AG09319 (cell line): ENCODE measurements at places on chromosomes 3 and 15.

- DNase-seq = no peak
Measured at GRCh38 chr3:27985369-27986035, 255.9 kb upstream of the CMC1 start.

GRCh38 chr15:62439543-62440016 is 274.5 kb upstream of the C2CD4B start:
- DNase-seq = peak; percentile 31

- no peak for DNase-seq
Measured at GRCh38 chr3:29026286-29026685, 254.6 kb upstream of the RBMS3 start.

- no peak for DNase-seq
Measured at GRCh38 chr15:79184465-79184892, 93.9 kb upstream of the RASGRF1 start.

DNA sequence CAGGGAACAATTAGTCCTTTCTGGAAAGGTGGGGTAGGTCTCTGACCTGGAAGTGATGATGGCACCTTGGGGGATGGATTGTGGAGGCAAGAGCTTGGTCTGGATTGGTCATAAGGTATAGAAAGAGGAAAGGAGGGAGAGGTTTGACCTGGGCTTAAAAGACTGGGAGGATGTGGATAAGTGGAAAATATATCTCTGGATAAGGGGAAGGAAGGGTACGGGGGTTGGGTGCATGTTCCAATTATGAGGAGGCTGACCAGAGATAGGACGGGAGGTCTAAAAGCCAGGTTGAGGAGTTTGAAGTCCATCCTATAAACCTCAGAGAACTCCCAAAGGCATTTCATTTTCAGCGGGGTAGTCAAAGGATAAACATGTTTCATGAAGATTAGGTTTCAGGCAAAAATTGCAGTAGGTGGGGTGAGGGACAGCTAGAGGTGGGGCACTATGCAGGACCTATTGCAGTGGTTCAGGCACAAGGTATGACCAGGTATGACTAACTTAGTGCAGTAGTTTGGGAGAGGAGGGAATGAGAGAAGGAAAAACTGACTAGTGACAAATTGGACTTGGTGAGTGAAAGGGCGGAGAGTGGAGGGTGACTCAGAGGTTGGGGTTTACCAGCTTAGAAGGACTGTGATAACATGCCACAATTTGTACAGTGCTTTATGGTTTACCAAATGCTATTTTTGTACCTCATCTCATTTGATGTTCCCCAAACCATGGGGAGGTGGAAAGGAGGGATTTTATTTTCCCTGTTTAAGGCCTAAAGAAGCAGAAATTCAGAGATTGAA is 10.7 kb downstream of the PDE8A start:
- no peak for DNase-seq

- DNase-seq = peak; percentile 38
Measured at GRCh38 chr15:88649286-88649733, 10.5 kb downstream of the ISG20 start.

- no peak for DNase-seq
Measured at GRCh38 chr3:186532598-186533072, 11.5 kb downstream of the CRYGS start.

GRCh38 chr3:49424816-49425215 is 2.5 kb upstream of the AMT start:
- no peak for DNase-seq

DNA sequence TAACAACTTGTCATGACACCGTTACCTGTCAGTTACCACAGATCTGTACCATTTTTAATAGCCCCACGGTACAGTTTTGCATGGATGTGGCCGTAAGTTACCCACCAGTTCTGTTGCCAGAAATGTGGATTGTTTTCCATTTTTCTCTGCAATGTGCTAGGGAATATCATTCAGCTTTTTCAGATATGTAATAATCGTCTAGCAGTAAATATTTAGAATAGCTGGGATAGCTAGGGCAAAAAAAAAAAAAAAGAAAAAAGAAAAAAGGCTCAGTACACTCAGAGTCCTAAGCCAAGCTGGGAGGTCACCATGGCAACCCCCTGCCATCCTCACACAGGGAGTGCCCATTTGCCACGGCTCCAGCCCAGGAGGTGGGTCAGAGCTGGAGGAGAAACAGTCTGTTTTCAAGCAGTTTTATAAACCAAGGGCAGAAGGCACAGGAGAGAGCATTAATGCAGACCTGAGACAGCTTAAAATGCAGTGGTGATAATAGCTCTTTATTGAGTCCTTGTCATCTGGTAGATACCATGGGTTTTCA is 25.2 kb downstream of the PAQR5 start:
- DNase-seq = no peak

DNA sequence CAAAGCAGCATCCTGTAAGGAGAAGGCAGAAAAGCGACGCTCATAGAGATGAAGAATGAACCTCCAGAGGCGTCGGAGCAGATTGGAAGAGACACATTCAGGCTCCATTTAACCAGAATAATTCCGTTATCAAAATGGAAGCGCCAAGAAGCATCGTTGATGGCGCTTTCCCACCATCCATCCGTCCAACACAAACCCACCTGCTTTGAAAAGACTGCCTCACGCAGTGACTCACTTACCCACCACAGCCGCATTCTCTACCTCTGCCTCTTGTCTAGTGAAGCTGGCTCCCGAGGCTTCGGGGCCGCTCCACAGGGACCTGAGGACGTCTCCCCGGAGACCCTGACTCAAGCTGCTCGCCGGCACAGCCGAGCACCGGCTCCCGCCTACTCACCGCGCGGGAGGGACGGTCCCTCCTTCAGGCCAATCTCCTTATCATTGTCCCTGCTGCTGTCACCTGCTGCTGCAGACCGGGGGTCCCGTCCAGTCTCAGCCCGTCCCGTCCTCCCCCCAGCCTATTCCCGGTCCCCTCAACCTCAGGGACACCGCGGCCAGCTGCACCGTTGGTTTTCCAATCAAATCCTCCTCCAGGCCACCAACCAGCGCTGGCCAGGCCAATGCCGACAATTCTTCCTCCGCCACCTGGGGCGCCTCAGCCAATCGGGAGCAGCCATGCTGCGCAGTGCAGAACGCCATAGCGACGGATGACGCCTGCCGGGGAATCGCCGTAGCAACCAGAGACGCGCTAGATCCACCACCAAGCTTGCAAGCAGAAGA is at the start of gene NEK10:
TSS of gene NEK10 (minus strand) at position 553 of the 777 bp plus-strand sequence. CDS start 16,501 bp downstream, outside the sequence.
- DNase-seq = peak; percentile 20

- DNase-seq = peak; percentile 82
Measured at GRCh38 chr3:72270072-72270681, 485.2 kb upstream of the PROK2 start.

- no peak for DNase-seq
Measured at GRCh38 chr3:179663093-179663492, 10.3 kb downstream of the USP13 start.

- DNase-seq = no peak
Measured at GRCh38 chr15:36579792-36580431, 486 bp downstream of the CDIN1 start.

DNA sequence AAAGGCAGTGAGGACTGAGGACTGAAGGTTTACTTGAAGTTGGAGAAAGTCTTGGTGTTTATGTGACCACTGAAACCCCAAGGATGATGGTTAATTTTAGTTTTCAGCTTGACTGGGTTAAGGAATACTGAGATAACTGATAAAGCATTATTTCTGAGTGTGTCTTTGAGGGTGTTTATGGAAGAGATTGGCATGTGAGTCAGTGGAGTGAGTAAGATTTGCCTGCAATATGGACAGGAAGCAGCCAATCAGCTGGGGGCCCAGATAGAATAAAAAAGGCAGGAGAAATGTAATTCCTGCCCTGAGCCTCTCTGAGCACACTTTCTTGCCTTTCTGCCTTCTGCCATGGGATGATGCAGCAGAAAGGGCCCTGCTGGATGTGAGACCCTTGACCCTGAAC is 92.4 kb downstream of the KBTBD8 start:
- no peak for DNase-seq

GRCh38 chr3:25781758-25782594 is 1.3 kb downstream of the NGLY1 start:
- no peak for DNase-seq

- DNase-seq = no peak
Measured at GRCh38 chr3:85780806-85781205, 822.0 kb downstream of the CADM2 start.

GRCh38 chr15:36757189-36757814 is 177.9 kb downstream of the CDIN1 start:
- DNase-seq = no peak

DNA sequence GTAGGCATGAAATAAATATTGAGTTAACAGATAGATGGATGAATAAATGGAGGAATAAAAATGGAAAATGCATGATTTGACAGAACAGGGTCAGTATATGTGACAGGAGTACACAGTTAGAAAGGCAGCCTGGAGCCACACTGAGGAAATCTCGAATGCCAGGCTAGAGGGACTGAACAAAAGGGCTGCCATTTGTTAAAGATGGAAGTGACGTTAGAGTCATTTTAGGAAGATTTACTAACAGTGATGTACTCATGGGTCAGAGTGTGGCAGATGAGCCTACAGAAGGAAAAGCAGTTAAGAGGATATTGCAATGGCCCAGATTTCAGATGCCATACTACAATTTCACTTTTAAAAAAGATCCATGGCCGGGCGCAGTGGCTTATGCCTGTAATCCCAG is 7.4 kb upstream of the TMPRSS7 start:
- DNase-seq = no peak

- no peak for DNase-seq
Measured at GRCh38 chr3:186413615-186414415, 51.8 kb upstream of the DGKG start.

DNA sequence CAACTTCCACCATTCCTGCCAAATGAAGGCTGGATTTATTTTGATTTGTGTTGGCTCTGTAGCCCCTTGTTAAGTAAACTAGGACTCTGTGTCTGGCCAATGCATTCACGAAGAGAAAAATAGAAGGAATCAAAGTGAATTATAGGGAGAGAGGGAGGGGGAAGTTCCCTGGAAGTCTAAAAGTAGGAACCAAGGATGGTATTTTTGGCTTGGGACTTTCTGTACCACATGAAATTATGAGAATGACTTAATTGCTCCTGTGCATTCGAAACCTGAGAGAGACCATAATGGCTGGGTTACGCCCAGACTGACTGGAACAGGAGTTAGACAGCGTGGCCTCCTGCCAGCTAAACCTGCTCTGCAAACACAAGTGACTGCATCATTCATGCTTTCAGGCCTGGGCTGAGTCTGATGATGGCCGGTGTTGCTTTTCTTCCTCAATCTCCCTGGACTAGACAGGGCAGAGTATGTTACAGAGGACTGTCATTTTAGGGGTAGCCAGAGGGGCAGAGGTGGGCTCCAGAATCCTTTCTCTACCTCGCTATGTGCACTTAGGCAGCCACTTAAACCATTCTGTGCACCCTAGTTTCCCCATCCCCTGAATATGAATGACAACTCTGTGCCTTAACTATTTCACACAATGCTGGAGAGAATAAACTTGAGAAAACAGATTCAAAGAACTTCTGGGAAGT is 58.9 kb downstream of the MYO1E start:
- no peak for DNase-seq

- DNase-seq = peak; percentile 79
Measured at GRCh38 chr3:111326144-111326995, 215.6 kb upstream of the CD96 start.

GRCh38 chr15:88835119-88835518 is 31.9 kb downstream of the ACAN start:
- no peak for DNase-seq

DNA sequence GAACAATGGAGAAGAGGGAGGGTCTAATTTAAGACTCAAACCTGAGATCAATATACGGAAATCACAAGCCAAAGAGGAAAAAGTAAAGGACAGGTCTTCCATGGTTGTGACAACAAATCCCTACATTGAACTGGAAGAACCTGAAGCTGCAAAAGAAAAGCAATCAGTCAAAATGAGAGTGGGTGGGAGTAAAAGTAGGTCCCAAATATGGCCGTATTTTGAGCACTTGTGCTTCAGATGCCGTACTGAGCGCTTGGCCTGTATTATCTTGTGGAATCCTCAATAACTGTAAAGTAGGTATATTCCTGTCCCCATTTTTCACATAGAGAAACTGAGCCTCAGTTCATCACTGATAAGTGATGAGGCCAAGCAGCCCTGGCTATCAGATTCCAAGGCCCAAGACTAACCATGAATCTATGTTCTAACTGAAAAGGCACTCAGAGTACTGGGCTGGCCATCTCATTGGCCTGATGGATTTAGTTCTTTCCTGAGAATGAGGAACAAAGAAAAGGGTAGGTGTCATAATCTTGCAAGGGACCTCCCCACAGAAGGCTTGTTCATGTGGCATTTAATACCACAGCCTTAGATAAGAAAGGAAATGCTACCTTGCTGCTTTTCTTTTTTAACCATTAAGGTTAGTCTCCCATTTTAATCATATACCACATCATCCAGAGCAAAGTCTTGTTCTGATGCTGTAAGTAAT is 52.5 kb downstream of the LRRN1 start:
- no peak for DNase-seq

DNA sequence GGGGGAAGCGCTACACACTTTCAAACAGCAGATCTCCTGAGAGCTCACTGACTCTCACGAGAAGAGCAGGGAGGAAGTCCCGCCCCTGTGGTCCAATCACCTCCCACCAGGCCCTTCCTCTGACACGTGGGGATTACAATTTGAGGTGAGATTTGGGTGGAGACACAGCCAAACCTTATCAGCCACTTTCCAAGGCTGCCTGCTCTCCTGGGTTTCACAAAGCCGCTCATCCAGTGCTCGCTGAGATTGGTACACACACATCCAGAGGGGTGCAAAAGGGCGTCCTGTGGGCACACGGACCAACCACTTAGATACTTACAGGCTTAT is 23.1 kb downstream of the XXYLT1 start:
- DNase-seq = no peak

DNA sequence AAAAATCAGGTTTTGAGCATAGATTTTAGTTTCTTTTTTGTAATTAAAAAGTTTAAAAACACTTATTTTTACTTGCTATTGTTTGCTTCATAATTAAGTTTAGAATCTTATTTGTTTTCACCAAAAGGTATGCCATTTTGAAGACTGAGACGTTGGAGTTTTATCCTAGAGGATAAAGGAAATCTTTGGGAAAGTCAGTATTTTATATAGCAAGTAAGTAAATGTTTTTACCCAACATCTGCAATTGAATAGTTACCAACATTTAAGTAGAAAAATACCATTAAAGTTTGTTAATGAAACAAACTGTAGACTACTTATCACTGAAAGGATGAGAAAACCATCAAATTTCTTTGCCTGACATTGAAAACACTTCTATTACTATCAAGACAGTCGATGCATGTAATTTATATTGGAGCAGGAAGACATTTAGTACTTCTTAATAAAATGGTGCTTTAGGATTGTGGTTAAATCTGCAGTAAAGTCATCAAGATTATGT is 14.0 kb upstream of the CHD2 start:
- no peak for DNase-seq

GRCh38 chr3:149330609-149331331 is 2.7 kb downstream of the TM4SF18 start:
- no peak for DNase-seq

GRCh38 chr3:154795582-154795981 is 284.5 kb upstream of the MME start:
- no peak for DNase-seq

- DNase-seq = no peak
Measured at GRCh38 chr15:68407141-68407885, 24.6 kb downstream of the ITGA11 start.

- DNase-seq = no peak
Measured at GRCh38 chr3:196803891-196804468, 63.7 kb upstream of the SENP5 start.

- DNase-seq = no peak
Measured at GRCh38 chr15:31309893-31310606, 16.6 kb upstream of the KLF13 start.

- no peak for DNase-seq
Measured at GRCh38 chr3:59654123-59654479, 604.3 kb upstream of the CFAP20DC start.
